Right hindlimb (tissue), 1 donor: ENCODE measurements at places on chromosomes 3 and 15.

GRCh38 chr3:101879102-101879501 is 29.8 kb downstream of the NFKBIZ start:
- no peak for DNase-seq

- no peak for DNase-seq
Measured at GRCh38 chr15:56839099-56839498, 79.3 kb upstream of the TCF12 start.

DNA sequence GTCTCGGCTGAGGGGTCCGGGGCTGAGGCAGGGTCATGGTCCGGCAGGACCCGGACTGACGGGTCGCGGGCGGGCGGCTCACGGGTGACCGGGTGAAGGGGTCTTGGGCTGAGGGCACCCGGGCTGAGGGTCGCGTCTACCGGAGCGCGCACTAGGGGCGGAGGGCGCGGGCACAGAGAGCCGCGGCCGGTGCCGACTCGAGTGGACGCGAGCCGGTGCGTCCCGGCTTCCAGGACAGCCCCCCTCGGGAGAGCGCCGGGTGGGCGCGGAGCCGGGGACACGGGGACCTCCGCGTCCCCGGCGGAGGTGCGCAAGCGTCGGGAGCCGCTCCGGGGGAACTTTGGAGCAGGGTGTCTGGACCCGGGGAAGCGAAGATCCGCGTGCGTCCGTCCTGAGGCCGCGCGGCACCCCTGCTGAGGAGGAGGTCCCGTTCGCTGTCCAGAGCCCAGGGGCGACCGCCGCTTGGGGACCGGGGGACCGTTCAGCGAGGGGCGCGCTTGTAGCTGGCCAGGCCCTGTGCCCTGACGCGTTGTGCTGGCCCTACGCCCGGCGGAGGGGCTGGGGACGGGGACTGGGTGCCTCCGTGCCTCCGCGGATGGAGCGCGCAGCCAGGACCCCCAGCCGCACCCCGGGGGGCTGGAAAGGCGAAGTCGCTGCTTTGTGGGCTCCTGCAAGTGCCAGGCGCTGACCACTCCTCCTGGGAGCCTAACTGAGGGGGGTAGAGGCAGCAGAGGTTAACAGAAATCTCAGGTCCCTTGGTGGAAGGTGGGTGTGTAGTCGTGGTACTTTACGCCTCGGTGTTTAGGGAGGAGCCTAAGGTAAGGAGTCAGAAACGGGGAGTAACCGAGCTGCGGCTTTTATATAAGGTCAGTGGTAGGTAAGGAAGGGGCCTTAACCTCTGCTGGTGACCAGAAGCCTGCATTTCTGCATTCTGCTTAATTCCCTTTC is at the start of gene PPARG:
TSS of gene PPARG (plus strand) at position 889 of the 948 bp plus-strand sequence. CDS start 90,642 bp downstream, outside the sequence.
- peak; percentile 40 for DNase-seq

DNA sequence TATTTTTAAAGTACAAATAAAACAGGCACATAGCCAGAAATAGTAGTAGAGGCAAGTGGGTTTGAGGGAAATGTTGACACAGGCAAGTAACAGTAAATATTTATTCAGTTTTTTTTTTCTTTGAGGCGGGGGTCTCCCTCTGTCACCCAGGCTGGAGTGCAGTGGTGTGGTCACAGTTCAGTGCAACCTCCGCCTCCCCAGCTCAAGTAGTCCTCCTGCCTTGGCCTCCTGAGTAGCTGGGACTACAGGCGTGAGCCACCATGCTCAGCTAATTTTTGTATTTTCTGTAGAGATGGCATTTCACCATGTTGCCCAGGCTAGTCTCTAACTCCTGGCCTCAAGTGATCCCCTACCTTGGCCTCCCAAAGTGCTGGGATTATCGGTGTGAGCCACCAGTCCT is 43.5 kb downstream of the PHLDB2 start:
- no peak for DNase-seq

DNA sequence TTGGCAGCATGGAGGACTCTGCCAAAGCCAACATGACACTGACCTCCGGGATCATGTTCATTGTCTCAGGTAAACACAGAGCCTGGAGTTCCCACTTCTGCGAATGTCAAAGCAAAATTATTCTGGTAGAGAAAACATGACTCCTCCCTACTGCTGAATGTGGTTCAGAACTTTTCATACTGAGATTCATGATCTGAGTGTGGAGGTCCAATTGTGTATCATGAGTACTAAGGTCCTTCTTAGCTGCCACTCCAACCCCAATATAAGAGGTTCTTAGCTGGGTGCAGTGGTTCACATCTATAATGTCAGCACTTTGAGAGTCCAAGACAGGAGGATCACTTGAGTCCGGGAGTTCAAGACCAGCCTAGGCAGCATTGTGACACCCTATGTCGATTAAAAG is 13.8 kb downstream of the CLDN18 start:
- DNase-seq = no peak

DNA sequence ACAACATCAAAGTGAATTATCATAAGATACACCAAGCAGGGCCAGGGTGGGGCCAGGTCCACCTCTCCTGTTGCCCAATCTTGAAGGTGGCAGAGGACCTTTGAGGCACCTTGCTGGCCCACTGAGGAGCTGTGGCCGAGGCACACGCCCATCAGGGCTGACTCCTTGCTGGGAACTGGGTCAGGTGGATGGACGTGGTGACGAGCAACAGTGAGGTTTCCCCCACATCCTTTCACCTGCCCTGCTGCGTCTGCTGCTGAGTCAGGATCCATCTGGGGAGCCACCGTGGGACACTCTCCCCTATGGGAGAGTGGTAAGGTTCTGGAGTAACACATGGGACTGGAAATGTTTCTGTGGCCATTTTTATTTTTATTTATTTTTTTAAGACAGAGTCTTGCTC is 17.3 kb upstream of the FURIN start:
- no peak for DNase-seq

DNA sequence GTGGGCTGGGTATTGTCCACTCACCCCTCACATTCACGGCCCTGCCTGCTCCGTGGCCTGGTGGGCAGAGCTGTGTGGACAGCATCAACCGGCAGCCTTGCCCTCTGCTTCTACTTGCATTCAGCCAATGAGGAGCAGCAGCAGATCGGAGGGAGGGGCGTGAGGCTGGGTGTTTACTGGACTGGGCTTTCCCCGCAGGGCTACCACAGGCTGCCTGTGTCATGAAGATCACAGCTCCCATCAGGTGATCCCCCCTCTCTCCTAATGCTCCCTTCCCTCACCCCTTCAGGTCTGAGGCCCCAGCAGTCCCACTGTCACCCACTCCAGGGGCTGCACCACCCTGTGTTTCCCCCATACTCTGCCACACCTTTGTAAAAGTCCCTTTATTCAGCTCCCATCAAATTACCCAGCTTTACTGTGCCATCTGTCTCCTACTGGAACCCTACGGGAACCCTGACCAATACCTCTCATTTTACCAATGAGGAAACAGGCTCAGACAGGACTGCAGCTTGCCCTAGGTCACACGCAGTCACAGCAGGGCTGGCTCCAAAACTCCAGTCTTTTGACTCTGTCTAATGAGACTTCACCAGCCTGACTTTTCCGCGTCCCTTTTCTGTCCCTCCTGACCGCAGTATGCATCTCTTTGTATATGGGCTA is 81.1 kb downstream of the MEGF11 start:
- no peak for DNase-seq

DNA sequence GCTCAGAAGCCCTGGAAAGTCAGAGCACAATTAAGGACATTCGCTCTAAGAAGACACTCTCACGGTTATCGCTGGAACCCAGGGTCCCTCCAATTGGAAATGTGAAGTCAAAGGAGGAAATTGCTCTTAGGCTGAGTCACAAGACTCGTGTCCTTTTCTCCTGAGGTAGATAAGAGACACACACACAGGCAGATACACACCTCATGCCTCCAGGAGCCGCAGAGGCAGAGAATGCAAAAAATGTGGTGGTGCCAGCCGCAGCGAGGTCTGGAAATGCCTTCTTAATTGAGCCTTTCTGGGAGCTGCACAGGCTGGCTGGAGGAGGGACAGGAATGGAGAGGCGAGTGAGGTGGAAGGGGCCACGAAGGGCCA is 189.3 kb downstream of the OPA1 start:
- no peak for DNase-seq

GRCh38 chr3:159672728-159673688 is 315.6 kb upstream of the IL12A start:
- no peak for DNase-seq

DNA sequence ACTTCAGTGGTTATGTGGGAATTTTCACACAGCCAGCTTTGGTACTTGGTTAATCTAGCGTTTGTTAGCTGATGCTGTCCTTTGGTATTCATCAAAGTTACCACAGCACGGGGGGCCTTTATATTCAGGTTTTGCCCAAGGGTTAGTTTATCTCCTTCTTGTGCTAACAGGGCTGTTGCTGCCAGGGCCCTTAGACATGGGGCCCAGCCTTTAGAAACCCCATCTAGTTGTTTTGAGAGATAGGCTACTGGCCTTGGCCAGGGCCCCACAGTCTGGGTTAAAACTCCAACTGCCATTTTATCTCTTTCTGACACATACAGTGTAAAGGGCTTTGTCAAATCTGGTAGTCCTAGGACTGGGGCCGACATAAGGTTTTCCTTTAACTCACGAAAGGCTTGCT is 7.5 kb upstream of the DNAAF4 start:
- DNase-seq = no peak

- no peak for DNase-seq
Measured at GRCh38 chr15:58221591-58222241, 83.5 kb downstream of the AQP9 start.

DNA sequence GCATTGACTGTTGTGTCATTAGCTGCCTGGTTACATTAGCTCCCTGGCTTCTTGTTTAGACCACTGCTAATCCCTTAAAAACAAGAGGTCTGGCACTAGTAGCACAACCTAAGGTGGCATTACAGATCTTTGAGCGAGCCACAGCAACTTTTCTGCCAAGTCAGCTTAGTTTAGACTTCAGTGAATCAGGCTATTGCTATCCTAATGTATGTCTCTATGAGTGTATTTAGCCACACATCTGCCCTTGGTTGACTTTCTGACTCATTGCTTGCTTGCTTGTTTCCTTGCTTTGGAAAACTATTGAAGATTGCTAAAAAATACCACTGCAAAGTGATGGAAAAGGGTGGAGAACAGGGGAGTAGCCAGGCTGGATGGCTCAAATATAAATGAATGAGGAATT is 50.2 kb downstream of the CHP1 start:
- no peak for DNase-seq

- DNase-seq = peak; percentile 38
Measured at GRCh38 chr3:125061170-125061569, 5.4 kb upstream of the HEG1 start.

DNA sequence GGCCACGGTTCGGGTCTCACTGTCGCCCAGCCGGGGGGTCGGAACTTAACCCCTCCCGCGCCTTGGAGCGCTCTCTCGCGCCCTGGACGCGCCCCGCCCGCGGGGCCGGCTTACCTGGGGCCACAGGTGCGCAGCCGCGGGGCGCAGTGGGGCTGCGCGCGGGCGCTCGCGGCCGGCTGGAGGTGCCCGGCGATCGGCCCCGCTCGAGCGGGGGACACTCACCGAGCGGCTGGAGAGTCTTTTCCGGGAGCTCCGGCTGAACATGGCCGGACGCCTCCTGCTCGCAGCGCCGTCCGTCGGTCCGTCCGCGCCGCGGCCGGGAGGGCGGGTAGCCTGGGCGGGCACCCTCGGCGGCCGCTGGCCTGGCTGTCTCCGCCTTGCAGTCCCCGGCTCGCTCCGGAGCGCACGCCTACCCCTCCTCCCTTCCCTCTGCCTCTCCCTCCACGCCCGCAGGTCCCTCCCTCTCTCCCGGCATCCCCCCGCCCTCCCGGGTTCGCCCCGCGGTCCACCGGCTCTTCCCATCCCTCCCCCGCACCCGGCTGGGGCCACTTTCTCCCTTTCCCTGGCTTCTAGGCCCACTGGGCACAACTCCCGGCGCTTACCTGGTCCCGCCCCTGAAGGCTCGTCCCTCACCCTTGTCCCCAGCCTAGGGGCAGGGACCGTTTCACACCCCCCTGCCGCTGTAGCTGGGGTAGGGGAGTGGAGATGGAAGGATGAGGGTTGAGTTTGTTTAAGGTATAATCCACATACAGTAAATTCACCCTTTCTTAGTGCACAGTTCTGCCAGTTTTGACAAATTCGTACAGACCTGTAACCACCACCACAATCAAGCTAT is 220.1 kb upstream of the PRICKLE2 start:
- peak; percentile 76 for DNase-seq

DNA sequence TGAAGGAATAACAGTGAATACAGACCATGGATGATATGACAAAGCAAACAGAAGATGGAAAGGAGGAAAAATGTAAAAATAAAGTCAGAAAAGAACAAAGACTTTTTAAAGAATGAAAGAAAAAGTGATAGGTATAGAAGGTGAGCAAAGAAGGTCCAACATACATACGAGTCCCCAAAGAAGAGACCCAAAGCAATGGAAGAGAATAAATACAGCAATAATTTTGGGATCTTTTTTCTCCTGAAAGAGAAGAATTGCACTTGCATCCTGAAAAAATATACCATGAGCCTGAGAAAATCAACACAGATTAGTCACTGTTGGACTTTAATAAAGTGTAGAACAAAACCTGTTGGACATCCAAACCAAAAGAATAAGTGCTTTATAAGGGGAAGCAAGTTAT is 85.3 kb upstream of the SLC6A1 start:
- DNase-seq = no peak

DNA sequence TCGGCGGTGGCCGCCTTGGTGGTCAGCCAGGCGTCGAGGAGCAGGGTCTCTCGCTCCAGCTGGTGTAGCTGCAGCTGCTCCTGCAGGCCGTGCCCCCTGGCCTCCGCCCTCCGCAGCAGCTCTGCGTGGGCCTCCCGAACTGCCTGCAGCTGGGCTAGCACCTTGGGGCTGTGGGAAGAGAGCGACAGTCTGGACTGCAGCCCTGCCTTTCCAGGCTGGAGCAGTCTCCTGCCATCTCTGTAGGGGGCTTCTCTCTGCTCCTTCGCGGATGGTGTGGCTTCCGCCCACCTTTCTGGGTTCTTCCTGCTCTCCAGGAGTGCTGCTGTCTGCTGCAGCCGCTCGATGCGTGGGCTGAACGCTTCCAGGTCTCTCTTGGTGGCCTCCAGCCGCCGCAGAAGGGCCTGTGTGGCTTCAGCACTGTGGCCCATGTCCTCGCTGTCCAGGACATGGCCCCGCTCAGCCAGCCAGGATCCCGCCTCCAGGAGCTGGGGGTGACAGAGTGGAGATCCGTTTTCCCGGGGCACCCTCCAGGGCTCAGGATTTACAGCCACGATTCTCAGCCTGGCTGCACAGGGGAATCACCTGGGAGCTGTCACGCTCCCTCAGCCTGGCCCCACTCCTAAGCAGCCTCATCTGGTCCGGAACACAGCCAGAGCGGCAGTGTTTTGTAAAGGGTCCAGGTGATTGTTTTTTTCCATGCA is 16.8 kb downstream of the PLA2G4B start:
- peak; percentile 61 for DNase-seq

GRCh38 chr15:22808761-22809280 is 22.4 kb downstream of the NIPA1 start:
- DNase-seq = no peak

DNA sequence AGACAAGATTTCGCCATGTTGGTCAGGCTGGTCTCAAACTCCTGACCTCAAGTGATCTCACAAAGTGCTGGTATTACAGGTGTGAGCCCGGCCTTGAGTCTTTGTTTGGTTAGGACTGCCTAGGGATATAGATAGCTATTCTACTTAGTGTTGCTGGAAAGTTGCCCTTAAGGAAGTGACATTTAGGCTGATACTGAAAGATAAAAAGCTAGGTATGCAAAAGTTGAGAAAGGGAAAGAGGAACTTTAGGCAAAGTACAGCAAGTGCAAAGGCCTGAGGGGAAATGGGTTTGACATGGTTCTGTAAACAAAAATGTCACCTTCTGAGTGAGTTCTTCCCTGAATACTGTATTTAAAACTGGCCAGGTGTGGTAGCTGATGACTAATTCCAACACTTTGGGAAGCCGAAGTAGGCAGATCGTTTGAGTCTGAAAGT is 111.5 kb downstream of the ZNF609 start:
- no peak for DNase-seq
